ENCODE measurements at places on chromosomes 13 and 19.

GRCh38 chr19:38352611-38353010 lies 17.0 kb downstream of the CATSPERG start:
- no peak for DNase-seq

- no peak for DNase-seq
Measured at GRCh38 chr13:105135852-105136615, 1399.4 kb downstream of the EFNB2 start.

GRCh38 chr13:88925954-88926353 lies 1254.8 kb downstream of the SLITRK5 start:
- no peak for DNase-seq

DNA sequence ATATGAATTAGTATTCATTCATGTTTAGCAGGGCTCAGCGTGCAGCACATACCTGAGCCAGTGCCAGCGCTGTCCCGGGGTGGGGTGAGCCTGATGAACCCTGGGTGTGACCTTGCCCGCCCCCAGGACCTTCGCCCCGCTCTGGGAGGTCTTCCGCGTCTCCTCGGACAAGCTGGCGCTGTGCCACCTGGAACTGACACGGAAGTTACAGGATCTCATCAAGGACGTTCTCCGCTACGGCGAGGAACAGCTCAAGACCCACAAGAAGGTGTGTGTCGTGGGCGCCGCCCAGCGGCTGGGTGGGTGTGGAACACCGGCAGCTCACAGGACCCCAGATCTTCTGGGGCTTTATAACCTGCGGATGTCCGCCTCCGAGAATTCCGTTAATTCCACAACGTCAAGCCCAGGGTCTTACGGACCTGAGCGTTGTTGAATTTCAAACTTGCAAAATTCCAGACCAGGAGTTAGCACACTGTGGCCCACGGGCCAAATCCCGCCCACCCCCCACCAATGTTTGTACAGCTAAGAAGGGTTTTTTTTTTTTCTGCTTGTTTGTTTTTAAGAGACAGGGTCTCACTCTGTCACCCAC lies 15.4 kb downstream of the FCHO1 start:
- peak; percentile 94 for DNase-seq

DNA sequence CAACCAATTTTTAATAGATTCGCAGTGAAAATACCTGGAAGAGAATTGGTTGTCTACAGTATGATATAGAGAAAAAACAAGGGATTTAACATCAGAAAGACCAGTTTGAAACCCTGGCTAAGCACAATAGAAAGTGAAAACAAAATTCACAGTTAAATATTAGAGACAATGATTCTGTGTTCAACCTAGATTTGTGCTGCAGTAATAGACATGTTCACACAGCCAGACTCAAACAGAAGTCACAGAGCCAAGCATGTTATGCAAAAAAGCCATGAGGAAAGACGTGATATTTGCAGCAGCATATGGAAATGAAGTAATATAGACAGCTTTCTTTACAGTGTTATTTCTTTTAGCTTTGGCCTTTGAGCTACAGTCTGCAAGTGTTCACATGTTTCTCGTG lies 48.1 kb downstream of the SCEL start:
- DNase-seq, result no peak

DNA sequence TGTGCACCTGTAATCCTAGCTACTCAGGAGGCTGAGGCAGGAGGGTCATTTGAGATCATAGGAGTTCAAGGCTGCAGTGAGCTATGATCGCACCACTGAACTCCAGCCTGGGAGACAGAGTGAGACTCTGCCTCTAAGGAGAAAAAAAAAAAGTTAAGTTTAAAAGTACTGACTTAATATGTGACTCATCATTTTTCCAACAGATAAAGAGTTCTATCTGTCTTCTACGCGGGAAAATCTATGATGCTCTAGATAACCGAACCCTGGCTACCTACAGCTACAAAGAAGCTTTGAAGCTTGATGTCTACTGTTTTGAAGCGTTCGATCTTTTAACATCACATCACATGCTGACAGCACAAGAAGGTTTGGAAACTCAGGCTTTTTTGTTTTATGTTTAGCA lies 7.2 kb downstream of the CDC16 start:
- no peak for DNase-seq

DNA sequence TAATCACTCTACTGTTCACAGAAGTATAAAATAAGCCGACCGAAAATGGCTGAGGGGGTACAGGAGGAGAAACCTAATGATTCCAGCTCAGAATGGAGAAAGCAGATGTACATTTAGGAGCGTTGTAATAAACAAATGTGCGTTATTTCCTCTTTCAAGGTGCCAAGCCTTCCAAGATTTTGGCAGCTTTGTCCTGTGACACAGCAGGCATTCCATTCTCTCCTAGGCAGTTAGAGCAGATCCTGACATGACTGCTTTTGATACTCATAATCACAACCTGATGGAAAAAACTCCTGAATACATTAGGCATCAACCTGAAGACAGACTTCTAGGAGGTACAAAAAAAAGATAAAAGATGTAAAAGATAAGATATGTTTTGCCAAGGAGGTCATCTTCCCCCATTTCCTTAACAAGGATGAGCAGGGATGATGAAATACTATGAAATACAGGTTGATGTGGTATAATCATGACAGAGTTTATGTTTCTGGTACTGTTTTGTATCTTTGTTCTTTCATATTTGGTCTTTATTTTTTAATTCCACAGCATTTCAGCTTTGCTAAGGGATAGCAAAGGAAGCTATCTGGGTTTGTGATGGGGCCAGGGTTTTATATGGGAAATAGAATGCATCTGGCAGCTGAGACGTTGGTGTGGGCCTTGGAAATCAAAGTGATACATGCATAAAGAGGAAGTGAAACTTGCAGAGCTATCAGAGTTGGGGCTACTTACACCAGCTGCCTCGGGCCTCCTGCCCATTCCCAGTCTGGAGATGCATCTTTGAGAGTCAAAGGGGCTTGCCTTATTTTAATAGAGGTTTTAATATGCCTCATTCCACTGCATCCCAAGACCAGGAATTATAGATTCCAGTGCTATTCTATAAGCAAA lies 222.5 kb downstream of the OXGR1 start:
- no peak for DNase-seq

DNA sequence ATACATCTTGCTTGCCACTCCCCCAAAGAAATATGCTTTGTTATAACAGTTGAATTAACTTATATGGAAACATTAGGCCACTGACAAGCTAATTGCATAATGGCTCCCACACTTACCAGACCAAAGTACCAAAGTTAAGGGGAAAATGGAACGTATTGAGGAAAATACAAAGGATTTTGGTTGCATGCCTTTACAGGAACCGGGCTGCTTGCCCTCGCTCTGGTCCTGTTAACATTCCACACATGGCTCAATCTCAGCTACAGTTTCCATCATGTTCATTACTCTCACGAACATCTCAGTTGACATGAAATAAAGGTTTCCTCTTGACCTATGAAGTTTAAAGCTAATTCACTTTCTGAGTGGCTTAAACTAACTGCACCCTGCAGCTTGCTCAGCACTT lies 220.7 kb upstream of the RXFP2 start:
- DNase-seq, result no peak

- no peak for DNase-seq
Measured at GRCh38 chr19:1577929-1578618, 9.9 kb upstream of the MEX3D start.

DNA sequence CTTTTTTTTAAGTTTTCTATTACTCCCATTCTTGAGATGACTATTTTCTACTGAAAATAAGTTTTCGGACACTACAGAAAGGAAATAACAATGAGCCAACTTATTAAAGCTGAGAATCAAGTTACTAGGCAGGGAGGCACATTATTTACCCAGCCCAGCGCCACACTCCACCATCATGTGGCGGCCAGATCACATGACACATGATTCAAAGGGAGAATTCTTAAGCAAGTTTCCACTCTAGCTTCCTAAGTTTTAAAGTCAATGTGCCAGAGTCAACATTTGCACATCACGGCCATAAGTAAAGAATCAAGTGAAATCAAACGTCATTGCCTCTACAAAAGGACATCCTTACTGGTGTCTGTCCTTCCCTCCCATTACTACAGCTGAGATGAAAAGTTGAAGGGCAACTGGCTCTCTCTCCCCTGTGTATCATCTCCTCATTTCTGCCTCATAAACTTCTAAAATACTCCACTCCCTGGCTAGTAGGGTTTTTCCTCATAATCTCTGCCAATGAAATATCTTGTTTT lies 81.7 kb downstream of the KLF12 start:
- peak; percentile 34 for DNase-seq

DNA sequence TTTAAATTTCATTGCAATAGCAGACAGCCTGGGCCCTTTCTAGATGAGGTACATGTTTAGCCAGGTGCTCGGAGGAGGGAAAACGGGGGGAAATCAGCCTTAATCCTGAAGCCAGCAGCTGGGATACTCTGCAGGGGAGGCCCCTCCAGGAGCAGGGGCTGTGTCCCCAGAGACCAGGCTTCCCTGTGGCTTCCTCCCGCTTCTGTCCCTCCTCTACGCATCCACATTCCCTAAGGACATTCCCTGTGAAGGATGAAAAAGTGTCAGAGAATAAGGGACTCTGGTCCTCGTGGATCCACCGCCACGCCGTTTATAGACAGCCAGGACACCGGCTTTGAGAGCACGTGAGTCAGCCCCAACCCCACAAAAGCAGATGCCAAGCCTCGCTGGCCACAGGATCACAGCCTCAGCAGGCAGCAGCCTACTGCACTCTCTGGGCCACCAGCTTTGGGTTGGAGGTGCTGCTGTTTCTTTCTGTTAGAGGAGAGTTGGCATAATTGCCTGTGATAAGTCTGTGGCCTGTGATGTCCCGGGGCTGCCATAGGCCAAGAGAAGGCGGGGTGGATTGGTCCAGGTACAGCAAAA lies 36.7 kb upstream of the RANBP3 start:
- no peak for DNase-seq

GRCh38 chr19:3071768-3072167 lies 9.5 kb upstream of the TLE5 start:
- no peak for DNase-seq

DNA sequence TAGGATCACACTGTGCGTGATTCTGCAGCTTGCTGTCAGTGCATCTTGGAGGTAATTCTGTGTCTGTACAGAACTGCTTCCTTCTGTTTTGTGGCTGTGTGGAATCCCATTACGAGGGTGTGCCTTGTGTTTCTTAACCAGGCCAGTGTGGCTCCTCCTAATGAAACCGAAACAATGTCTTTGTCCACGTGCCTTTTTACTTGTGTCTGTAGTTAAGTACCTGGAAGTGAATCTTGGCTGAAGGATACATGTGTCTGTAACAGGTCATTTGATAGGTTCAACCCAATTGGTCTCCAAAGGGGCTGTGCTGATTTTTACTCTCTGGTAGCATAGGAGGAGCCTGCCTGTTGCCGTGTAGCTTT lies 13.1 kb downstream of the NOP53 start:
- no peak for DNase-seq

DNA sequence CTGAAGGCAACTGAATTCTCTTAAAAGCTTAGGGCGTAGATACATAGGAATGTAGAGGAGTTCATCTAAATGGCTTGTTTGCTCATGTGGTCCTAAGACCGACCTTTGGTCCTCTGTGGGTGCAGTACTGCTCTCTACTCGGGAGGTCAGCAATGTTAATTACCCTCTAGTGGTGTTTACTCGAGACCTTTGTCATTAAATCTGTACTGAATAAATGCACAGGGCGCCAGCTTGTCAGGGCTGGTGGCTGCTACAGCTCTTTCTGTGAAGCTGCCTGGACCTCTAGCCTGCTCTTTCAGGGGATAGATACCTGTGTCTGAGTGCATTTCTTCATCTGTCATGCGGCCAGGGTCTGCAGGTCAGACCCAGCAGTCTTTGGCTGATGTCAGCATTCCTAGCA lies 29.2 kb upstream of the MPHOSPH8 start:
- no peak for DNase-seq

GRCh38 chr19:13718733-13719132 lies 45.6 kb upstream of the MRI1 start:
- peak; percentile 36 for DNase-seq

DNA sequence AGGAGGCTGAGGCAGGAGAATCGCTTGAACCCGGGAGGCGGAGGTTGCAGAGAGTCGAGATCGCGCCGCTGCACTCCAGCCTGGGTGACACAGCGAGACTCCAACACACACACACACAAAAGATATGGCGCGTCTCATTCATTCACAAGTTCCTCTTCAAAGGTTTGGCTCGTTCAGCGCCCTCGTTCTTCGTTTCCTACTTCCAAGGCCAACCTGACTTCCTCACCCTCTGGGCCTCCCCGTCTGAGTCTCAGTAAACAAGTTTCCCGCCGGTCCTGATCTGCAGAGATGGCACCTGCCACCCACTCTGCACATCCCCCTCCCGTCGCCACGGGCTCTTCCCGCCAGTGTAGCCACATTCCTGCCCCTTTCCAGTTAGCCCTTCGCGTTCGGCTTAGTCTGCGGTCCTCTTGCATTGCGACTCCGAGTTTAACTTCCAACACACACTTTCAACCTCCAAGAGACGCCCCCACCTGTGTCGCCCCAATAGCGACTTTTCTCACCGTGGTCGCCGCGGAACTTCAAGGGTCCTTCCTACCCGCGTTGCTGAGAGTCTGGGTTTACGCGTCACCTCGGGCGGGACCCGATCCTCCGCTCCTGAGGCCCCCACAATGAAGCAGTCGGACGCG lies 1.3 kb upstream of the BSG start:
- DNase-seq, result peak; percentile 52

- DNase-seq, result no peak
Measured at GRCh38 chr13:29471551-29471950, 123.9 kb downstream of the SLC7A1 start.

- no peak for DNase-seq
Measured at GRCh38 chr13:45950386-45951000, 98.9 kb upstream of the SIAH3 start.

DNA sequence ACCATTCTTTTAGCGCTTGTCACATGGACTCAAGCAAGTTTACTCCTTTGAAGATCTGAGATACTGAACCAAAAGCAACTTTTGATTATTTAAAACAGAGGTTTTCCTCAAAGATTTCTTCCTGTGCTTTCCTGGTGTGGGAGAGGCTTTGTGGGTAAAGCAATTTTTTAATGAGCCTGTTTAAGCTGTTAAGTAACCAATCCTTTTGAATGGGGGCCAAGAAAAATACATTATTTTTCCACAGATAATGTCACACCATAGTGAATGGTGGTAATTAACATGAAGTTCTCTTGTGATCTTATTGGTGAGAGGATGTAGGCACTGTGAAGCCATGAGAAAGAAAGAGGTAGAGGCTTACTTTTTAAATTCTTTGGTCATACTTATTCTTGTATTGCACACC lies 55.8 kb upstream of the OBI1 start:
- DNase-seq, result no peak

DNA sequence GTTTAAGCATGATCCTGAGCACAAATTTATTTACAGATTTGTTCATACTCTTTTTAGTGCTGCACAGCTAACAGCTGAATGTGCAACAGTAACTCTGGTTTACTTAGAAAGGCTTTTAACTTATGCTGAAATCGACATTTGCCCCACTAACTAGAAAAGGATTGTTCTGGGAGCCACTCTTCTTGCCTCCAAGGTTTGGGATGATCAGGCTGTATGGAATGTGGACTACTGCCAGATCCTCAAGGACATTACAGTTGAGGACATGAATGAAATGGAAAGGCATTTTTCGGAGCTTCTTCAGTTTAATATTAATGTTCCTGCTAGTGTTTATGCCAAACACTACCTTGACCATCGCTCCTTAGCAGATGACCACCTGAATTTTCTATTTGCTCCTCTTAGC lies 16.0 kb downstream of the ZNF100 start:
- DNase-seq, result no peak

All from WTC11 (cell line).